ENCODE measurements at places on chromosomes 16 and 17. TPM values are rescaled to one million over a fixed set of nuclear protein-coding genes. Genes with fewer than 3 reads are reported as not detected.

Gene HSD17B1
- total RNA-seq: 2.6 TPM

- no peaks in the 10 kb centered on the region for H3K4me1 ChIP-seq
- no peak overlapping the region for H3K27ac ChIP-seq
- no peak overlapping the region for H3K4me3 ChIP-seq
Measured at GRCh38 chr17:81578038-81578441, 25.9 kb upstream of the FAAP100 start.

Gene GJD3
- not detected for total RNA-seq

DNA sequence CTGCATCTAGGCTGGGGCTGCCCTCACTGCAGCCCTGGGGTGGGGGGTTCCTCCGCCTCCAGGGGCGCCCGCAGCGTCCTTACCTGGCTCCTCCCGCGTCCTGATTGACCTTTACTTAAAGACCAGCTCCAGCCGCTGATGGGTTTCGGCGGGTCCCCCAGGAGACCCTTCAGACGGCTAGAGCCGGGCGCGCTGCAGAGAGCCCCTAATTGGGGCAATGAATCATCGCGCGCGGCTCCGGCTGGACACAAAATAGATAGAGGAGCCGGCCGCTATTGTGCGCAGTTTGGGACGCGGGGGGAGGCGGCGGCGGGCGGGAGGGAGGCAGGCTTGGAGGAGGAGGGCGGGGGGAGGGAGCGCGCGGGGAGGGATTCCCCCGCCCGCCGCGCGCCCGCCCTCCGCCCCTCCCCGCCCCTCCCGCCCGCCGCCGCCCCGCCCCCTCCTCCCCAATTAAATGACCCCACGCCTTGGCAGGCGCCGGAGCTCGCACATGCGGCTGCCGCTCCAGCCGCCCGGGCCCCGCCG lies 56.5 kb upstream of the CIBAR2 start:
- H3K36me3 ChIP-seq: no peaks in the 10 kb centered on the region
- H3K27ac ChIP-seq: no peak overlapping the region
- H3K4me3 ChIP-seq: peak overlapping the region; percentile 47
- peaks cover 22% of the 10 kb centered on the region for H3K4me1 ChIP-seq

DNA sequence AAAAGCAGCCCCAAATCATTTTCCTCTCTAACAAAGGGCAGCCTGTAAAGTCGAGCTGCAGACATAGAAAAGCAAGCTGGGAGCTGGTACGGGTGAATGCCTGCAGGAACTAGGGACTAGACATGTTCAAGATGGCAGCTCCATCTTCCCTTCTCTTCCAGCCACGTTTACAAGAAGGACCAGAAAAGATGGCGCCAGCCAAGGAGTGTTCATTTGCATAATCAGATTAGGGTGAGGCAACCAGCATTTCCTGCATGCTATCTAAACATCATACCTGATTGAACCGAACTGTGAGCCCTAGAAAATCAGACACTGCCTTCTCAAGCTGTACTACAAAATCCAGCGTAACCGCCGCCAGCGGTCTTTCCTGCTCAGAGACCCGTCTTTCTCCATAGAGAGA lies 896.8 kb downstream of the CDH11 start:
- H3K4me3 ChIP-seq: no peak overlapping the region
- H3K4me1 ChIP-seq: no peaks in the 10 kb centered on the region
- no peaks in the 10 kb centered on the region for H3K36me3 ChIP-seq
- H3K27ac ChIP-seq: no peak overlapping the region
- DNase-seq: no peak

- H3K4me1 ChIP-seq: no peaks in the 10 kb centered on the region
- H3K27ac ChIP-seq: no peak overlapping the region
- no peak for DNase-seq
- no peak overlapping the region for H3K4me3 ChIP-seq
Measured at GRCh38 chr17:14818469-14818868, 446.7 kb downstream of the PMP22 start.

DNA sequence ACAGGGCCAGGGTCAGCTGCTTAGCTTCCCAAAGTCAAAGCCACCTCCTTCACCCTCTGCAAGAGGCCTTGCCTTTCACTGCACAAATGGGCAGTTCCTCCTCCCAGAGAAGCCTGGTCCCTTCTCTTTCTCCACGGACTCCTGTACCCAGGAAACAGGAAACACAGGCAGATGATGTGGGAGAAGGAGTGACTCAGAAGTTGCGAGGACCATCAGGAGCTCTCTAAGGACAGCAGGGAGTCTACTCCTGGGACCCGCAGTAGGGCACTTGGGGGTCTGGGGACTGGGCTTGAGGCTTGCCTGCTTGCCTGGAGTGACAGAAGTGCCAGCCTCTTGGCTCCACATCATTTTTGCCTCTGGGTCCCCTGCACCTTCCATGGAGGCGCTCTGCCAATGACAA lies 47.4 kb upstream of the KSR1 start:
- no peak for DNase-seq
- H3K27ac ChIP-seq: no peak overlapping the region
- H3K4me1 ChIP-seq: no peaks in the 10 kb centered on the region
- H3K27me3 ChIP-seq: no peaks in the 10 kb centered on the region

Gene BCL6B
- 3.8 TPM for total RNA-seq

DNA sequence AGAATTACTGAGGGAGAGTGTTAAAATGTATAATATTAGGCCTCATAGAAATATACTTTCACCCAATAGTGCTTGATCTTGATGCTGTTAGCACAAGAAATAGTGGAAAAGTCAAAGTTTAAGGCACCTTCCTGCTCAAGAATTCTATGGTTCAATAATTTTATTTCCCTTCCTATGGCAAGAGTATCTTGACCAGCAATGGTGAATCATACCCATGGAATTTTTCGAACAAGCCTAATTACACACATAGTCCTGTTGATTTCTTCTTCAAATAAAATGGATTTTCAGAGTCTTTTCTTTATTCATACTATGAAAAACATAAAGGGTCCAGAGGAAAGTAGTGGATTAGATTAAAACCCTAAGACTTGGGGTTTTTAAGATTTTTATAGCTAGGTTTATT lies 810.6 kb downstream of the CDH11 start:
- no peak for DNase-seq
- H3K4me3 ChIP-seq: no peak overlapping the region
- H3K4me1 ChIP-seq: no peaks in the 10 kb centered on the region
- H3K27ac ChIP-seq: no peak overlapping the region
- H3K36me3 ChIP-seq: no peaks in the 10 kb centered on the region

GRCh38 chr16:760545-761343 lies at the start of gene MSLN:
Gene MSLN, plus strand, starts transcription at chr16:760734. Its CDS starts 1,947 bp downstream, at chr16:762681.
- no peak for DNase-seq
- no peak within 1 kb of the TSS for H3K4me3 ChIP-seq
- no peaks in the 10 kb centered on the region for H3K36me3 ChIP-seq
- H3K27me3 ChIP-seq: no peaks in the 10 kb centered on the region

DNA sequence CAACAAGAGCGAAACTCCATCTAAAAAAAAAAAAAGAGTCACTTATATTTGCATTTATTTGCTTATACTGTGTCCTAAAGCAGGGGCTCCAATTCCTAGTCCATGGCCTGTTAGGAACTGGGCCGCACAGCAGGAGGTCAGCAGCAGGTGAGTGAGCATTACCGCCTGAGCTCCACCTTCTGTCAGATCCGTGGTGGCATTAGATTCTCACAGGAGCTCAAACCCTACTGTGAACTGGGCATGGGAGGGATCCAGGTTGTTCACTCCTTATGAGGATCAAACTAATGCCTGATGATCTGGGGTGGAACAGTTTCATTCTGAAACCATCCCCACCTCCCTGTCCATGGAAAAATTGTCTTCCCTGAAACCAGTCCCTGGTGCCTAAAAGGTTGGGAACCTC lies 24.9 kb downstream of the ITGB3 start:
- H3K27me3 ChIP-seq: no peaks in the 10 kb centered on the region
- DNase-seq: no peak
- no peaks in the 10 kb centered on the region for H3K36me3 ChIP-seq
- no peak overlapping the region for H3K27ac ChIP-seq
- H3K4me1 ChIP-seq: peaks cover 20% of the 10 kb centered on the region
- no peak overlapping the region for H3K4me3 ChIP-seq

Gene RILP
- 2.8 TPM for total RNA-seq

DNA sequence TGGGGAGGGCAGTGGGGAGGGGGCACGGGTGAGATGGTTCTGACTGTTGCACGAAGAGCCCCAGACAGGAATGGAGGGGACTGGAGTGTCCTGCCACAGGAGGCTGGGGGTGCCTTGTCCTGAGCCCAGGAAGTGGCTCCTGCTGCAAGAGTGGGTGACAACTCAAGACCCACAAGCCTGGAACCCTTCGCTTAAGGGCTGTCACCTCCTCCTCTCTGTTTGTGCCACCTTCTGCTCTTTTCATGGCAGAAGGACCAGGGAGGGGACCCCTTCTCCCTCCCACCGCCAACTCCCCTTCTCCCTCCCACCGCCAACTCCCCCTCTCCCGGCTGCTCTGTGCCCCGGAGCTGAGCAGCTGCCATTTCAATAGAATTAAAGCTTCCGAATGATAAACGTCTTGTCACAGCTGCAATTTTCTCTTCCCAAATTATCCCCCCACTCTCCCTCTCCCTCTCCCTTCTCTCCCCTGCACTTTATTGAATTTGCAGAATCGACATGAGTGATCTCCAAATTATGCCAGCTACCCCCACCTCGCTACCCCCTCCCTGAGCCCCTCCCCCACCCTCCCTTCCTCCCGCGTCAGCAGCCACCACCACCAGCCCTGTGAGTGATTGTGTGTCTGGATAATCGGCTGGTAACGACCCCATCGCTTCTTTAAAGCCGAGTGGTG lies 13.7 kb downstream of the GJD3 start:
- no peaks in the 10 kb centered on the region for H3K36me3 ChIP-seq
- peaks cover 51% of the 10 kb centered on the region for H3K4me1 ChIP-seq
- no peak overlapping the region for H3K27ac ChIP-seq
- peaks cover 9% of the 10 kb centered on the region for H3K27me3 ChIP-seq
- H3K4me3 ChIP-seq: peak overlapping the region; percentile 22

DNA sequence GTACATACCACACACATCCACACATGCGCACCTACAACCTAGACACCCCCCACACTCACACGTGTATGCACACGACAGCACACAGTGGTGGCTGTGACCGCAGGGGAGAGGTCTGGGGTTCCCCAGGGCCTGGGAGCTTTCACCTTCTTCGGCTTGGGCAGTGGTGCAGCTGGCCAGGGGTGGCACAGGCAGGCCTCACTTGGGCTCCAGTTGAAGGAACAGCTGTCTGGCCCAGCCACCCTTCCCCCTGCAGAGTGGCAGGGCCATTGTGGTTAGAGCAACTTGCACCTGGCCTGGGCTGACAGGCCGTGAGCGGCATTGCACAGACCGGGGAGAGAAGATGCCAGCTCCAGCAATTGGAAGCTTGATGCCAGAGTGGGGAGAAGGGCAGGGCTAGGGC lies 114.5 kb upstream of the GSE1 start:
- H3K36me3 ChIP-seq: no peaks in the 10 kb centered on the region
- H3K4me3 ChIP-seq: no peak overlapping the region
- no peak overlapping the region for H3K27ac ChIP-seq
- no peaks in the 10 kb centered on the region for H3K27me3 ChIP-seq
- peaks cover 7% of the 10 kb centered on the region for H3K4me1 ChIP-seq
- DNase-seq: no peak

GRCh38 chr16:74281300-74281699 lies 15.3 kb upstream of the PSMD7 start:
- H3K27ac ChIP-seq: no peak overlapping the region
- peaks cover 26% of the 10 kb centered on the region for H3K4me1 ChIP-seq
- H3K4me3 ChIP-seq: no peak overlapping the region

- no peaks in the 10 kb centered on the region for H3K36me3 ChIP-seq
- H3K27me3 ChIP-seq: no peaks in the 10 kb centered on the region
- no peak overlapping the region for H3K4me3 ChIP-seq
- peaks cover 14% of the 10 kb centered on the region for H3K4me1 ChIP-seq
- no peak overlapping the region for H3K27ac ChIP-seq
Measured at GRCh38 chr16:53960954-53961616, 257.1 kb downstream of the FTO start.

DNA sequence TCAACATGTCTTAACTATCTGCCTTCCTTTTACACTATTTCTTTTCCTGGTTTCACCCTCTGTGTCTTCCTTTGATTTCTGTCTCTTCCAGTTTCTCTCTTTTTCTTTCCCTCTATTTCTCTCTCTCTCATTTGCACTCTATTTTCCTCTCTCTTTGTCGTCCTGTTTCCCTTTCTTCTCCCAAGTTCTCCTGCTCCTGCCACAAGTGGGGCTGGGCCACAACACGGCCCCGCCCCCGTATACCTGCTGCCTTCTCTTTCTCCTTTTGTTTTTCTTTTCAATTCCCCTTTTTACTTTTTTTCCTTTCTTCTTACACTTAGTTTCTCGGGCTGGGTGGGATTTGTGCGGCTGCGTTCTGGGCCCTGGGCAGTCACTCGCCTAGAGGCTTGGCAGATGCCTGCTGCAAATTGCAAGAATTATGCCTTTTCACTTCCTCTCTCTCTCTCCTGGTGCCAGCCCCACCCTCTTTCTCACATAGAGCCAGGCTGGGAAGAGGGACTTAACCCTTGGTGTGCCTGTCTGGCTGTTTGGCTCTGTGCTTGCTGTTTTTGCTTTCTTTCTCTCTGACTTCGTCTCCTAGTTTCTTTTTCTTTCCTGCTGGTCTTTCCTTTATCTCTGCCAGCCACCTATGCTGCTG lies 2139.4 kb downstream of the TP53TG3F start:
- no peaks in the 10 kb centered on the region for H3K36me3 ChIP-seq
- no peak overlapping the region for H3K27ac ChIP-seq
- DNase-seq: no peak
- H3K27me3 ChIP-seq: no peaks in the 10 kb centered on the region

GRCh38 chr17:31722251-31723056 lies 136.6 kb downstream of the COPRS start:
- no peak overlapping the region for H3K4me3 ChIP-seq
- H3K27ac ChIP-seq: no peak overlapping the region
- no peaks in the 10 kb centered on the region for H3K36me3 ChIP-seq
- no peaks in the 10 kb centered on the region for H3K4me1 ChIP-seq

Gene FADS6
- 0.36 TPM for total RNA-seq

GRCh38 chr17:78665387-78665951 lies 88.3 kb upstream of the DNAH17 start:
- no peaks in the 10 kb centered on the region for H3K36me3 ChIP-seq
- no peak for DNase-seq
- H3K4me3 ChIP-seq: no peak overlapping the region
- H3K27me3 ChIP-seq: no peaks in the 10 kb centered on the region

DNA sequence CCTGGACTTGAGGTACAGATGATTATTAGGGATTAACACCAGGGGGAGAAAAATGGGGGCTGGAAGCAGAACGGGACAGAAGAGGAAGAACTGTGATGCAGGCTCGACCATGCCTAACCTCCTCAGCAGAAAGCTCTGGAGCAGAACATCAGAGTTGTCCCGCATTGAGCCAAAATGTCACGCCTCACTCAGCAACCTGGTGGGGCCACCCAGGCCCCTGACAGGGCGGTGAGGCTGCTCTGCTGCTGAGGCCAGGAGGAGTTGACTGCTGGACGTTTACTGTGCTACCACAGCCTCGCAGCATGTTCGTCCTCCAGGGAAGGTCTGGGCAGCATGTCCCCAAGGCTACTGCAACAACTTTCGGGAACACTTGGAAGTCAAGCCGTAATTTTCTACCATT lies 6.5 kb upstream of the ULK2 start:
- H3K4me1 ChIP-seq: no peaks in the 10 kb centered on the region
- H3K4me3 ChIP-seq: no peak overlapping the region
- no peak for DNase-seq
- no peak overlapping the region for H3K27ac ChIP-seq
